ENCODE measurements at places on chromosomes 11 and 22.

DNA sequence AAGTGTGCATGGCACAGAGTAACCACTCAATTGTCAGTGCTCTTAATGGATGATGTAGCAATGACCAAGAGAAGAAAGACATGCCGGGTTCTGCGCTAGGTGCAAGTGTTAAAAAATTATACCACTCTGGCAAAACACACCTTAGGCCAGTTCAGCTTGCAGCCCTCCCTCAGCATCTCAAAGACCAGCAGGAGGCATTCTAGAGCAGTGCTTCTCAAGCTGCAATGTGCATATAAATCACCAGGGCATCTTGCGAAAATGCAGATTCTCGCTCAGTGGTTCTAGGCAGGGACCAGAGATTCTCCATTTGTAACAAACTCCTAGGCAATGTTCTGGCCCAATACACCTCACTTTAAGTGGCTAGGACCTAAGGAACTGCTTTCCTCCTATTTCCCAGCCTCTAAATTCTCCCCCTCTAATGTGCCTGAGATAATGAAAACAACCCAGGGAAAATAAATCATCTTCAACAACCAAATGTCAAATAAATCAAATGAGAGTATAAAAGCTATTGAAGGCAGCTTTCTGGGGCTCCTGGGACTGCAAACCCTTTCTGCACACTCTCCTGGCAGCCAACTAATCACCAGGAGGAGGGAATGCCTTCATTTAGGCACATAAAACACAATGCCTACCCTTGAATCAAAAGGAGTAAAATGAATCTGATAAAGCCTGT lies 337.2 kb upstream of the API5 start:
- no peaks in the 10 kb centered on the region for H3K4me1 ChIP-seq
- no peak overlapping the region for H3K4me3 ChIP-seq
- H3K27me3 ChIP-seq = no peaks in the 10 kb centered on the region
- no peak for DNase-seq
- no peaks in the 10 kb centered on the region for H3K36me3 ChIP-seq
- H3K27ac ChIP-seq = no peak overlapping the region

GRCh38 chr11:132674151-132674550 lies 858.1 kb downstream of the OPCML start:
- peaks cover 4% of the 10 kb centered on the region for H3K4me1 ChIP-seq
- H3K27me3 ChIP-seq = no peaks in the 10 kb centered on the region
- H3K36me3 ChIP-seq = no peaks in the 10 kb centered on the region
- peak; percentile 28 for DNase-seq
- H3K27ac ChIP-seq = no peak overlapping the region
- no peak overlapping the region for H3K4me3 ChIP-seq

DNA sequence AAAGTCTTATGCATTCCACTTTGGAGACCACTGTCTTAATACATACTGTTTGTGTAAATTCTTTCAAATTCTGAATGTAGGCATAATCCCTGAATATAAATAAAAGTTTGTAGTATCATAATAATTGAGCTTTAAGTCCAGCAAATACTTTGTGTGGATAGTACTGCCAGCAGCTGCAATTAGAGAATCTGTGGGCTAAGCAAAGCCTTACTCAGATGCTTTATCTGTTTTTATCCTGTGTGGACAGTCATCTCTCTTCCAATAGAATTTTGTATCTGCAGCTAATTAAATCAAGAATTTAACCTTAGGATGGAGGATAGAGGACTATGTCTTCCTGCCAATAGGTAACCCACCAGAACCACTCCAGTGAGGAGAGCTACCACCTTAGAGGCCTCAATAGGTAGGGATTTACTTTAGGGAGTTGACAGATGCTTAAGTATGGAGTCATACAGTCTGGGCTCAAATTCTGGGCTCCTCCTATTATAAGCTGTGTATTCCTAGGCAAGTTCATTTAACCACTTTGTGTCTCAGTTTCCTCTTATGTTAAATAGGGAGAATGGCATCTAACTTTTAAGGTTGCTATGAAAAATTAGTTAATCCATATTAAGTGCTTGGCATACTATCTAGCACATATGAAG lies 71.1 kb downstream of the STIM1 start:
- peaks cover 18% of the 10 kb centered on the region for H3K4me1 ChIP-seq
- H3K4me3 ChIP-seq = no peak overlapping the region
- H3K27ac ChIP-seq = no peak overlapping the region

DNA sequence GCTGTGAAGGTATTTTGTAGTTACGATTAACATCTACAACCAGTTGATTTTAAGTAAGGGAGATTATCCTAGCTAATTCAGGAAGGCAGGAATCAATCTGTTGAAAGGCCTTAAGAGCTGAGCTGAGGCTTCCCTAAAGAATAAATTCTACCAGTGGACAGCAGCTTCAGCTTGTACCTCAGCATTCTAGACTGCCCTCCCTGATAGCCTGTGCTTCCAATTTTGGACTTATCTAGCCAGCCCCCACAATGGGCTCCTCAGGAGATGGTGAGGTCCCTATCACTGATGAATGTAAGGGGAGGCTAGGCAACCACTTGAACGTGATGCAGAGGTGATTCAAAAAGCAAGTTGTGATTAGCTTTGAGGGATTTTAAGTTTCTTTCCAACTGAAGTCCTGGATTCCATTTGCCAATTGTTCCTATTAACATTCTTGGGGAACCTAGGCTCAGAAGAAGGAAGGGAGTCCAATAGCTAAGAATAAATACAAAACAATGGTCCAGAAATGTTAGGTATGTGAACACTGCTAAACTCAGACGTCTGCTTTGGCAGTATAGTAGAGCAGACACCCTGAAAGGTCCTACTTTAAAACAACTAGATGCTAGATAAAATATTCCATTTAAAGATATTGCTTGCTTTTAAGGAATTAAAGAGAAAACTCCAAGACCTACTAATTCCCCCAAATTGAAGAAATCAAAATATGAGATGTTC lies 404.3 kb upstream of the TENM4 start:
- no peaks in the 10 kb centered on the region for H3K27me3 ChIP-seq
- no peak for DNase-seq
- H3K4me3 ChIP-seq = no peak overlapping the region
- H3K4me1 ChIP-seq = no peaks in the 10 kb centered on the region

- H3K27ac ChIP-seq = peak overlapping the region; percentile 24
- no peak overlapping the region for H3K4me3 ChIP-seq
- H3K36me3 ChIP-seq = no peaks in the 10 kb centered on the region
- DNase-seq = peak; percentile 45
- H3K27me3 ChIP-seq = no peaks in the 10 kb centered on the region
Measured at GRCh38 chr11:85947431-85948272, 92.5 kb downstream of the CCDC83 start.
